ACHN (cell line): ENCODE measurements at places on chromosomes 12 and 14.

DNA sequence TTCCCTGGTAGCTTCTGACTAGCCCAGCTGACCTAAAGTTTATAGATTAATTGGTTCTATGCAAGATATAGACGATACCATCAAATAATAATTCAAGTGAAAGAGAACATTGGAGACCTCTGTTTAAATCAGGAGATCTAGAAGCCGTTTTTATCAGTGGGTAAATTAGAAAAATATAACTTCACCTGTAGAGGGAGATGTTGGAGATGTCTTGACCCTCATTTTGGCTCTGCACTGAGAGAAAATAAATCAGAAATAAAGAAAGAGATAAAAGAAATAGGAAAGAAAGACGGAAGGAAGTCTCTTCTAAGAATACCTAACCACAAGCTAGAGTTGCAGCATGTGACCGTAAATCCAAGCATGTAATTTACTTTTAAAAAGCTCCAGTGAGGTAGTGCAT, 684.5 kb downstream of the C12orf50 start:
- peak; percentile 29 for DNase-seq

- DNase-seq = no peak
Observed at GRCh38 chr14:78581229-78581628, 411.1 kb downstream of the NRXN3 start.

GRCh38 chr12:12249216-12250050, 17.4 kb downstream of the LRP6 start:
- no peak for DNase-seq

DNA sequence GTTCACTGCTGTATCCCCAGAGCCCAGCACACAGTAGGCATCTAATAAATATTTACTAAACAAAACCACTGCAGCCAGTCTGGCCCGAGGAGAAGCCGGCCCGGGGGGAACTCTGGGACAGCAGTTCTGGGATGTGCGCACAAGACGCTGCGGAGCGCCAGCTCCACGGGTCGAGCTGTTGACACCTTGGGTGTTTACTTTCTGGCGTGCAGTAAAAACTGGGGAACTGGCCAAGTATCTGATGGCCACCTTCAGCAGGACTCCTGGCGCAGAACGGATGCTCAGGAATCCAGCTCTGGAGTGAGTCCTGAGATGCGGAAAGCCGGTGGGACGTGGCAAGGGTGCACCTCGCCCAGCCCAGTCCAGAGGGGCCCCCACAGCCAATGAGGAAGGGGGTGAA, 65.6 kb downstream of the NCOR2 start:
- no peak for DNase-seq

GRCh38 chr14:105356927-105357326, 41.4 kb upstream of the TEX22 start:
- DNase-seq = no peak

GRCh38 chr12:27208414-27208750, 35.7 kb upstream of the STK38L start:
- no peak for DNase-seq

DNA sequence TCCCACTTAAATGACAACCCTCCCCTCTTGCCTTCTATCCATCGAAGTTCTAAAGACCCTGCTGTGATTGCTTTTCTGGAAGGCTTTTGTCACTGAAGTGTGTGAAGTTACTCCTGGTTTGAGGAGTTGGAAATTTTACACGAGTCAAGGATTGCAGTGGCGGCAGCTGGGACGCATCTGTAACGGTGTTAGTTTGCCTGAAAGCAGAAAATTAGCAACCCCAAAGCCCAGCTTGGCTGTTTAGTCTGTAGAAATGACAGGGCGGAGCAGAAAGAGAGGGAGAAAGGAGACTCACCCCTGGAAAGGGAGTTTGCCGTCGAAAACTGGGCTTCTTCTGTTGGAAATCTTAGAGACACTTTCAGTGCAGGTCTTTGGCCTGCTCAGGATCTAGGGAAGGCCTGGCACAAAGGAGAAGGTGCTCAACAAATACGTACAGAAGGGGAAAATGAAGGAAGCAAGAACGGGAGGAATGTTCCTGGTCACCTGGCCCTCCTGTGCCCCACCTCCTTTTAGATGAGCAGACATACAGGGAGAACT, 931 bp upstream of the MYF5 start:
- DNase-seq = no peak

DNA sequence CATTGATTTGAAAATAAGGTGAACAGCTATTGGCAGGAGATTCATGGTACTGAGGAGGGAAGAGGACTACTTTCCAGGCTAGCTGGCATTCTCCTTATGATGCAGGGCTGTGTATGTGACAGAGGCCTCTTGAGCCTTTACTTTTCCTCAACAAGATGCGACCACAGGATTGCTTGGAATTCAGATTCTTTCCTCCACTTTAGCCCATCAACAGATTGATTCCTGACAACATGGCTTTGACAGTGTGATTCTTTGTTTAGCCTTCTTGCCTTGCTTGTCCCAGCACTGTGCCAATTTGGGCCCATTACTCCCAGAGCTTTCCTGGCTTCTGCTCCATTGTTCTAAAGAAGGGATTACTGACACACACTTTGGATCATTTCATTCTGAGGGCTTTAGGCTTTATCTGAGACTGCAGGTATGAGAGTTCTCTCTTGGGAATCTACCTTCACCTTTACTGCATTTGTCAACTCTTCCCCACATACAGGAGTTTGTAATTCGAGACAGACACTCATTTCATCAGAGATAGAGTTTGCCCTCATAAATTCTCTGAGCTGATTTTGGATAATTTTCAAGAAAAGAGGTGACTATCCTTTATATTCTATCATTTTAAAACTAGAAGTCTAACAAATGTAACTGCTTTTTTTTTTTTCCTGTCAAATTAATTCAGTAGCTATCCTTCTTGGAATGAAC, 206.4 kb upstream of the GZMB start:
- no peak for DNase-seq

DNA sequence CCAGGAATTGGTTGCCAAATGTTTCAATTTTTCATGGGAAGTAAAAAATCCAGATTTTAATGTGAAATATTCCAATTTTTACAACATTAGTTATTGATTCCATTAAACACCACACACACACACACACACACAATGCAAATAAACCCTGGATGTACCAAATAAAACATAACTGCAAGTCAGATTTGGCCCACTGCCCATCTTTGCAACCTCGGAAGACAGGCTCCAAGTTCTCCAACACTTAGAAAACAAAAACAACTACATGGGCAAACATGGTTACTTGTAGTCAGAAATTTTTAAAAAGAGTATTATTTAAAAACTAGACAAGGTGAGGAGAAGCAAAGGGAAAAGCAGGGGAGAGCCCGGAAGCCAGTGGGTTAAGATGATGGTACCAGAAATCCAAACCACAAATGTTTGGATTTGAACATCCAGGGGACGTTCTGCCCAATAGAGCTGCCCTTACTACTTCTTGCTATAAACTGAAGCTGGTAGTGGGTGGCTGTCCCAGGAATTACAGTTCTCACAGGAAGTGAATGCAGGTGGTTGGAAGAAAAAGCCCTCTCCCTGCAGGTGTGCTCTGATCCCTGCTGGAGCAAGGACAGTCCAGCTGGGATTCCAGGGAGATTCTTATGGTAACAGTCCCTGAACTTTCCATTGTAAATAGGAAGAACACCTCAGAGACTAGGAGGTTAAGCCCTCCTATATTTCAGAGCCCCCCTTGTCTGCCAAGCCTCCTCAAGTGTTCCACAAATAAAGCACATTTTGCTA, 111.7 kb downstream of the SLC25A21 start:
- no peak for DNase-seq

GRCh38 chr14:23877538-23878180, 75.9 kb upstream of the DHRS4 start:
- DNase-seq = no peak

- no peak for DNase-seq
Observed at GRCh38 chr14:22845821-22846625, 9.6 kb downstream of the MMP14 start.
